ENCODE measurements at places on chromosomes 12 and 14.

- DNase-seq, result no peak
These were observed 23.8 kb downstream of the OAS2 start for GRCh38 chr12:113002155-113002554.

DNA sequence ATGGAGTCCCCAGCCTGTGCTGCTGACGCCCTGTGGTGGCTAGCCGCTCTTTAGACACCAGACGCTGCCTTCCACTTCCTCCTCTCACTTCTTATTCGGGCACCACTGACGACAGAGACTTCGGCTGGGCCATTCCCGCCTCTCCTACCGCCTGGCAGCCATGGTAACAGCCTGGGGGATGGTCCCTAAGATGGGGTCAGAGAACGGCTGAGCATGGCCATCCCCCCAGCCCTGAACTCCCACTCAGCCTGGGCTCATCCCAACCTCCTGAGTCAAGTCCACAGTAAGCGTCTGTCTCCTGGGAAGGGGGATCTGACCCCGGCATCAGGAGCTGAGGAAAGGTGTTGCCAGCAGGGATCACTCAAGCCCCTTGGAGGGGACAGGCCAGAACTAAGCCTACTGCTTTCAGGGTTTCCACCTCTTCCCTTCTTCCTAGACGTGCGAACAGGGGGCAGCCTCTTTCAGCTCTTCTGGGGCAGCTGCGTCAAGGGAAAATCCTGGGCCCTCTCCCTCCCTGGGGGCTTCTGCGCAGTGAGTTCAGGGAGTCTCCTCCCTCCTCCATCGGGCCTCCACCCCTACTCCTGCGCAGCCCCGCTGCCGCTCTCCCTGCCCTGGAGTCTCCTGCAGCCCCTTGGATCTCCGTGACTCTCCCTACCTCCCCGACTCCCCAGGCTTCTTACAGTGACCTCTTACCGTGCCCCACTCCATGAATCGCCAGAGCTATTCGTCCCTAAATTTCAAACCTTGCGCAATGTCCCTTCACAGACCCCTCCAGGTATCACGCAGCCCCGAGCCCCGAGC is 643 bp upstream of the TAMALIN start:
- peak; percentile 55 for DNase-seq

GRCh38 chr14:57182760-57183503 is 85.8 kb downstream of the EXOC5 start:
- DNase-seq, result peak; percentile 47

- no peak for DNase-seq
These were observed 1.4 kb downstream of the CALCOCO1 start for GRCh38 chr12:53725824-53726223.

- DNase-seq, result no peak
These were observed 51.5 kb downstream of the DUSP16 start for GRCh38 chr12:12511021-12511783.

- DNase-seq, result no peak
These were observed 111.2 kb downstream of the KIF21A start for GRCh38 chr12:39331539-39332261.

GRCh38 chr14:25132732-25133422 is 82.9 kb upstream of the STXBP6 start:
- peak; percentile 29 for DNase-seq

DNA sequence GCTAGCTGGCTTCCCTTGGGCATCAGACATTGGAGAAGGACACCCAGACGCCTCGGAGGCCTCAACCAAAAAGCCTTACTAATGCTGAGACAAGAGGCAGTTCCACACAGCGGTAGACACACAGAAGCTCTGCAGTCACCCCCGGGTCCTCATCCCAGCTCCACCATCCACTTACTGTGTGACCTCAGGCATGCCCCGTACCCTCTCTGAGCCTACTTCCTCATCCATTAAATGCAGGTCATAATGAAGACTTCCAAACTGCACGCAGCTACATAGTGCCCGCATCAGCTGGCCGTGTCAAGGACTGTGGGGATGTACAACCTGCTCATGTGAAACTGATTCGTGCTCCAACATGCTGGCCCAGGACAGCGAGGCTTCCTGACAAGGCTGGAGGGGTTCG is 72.3 kb downstream of the KDM2B start:
- no peak for DNase-seq

DNA sequence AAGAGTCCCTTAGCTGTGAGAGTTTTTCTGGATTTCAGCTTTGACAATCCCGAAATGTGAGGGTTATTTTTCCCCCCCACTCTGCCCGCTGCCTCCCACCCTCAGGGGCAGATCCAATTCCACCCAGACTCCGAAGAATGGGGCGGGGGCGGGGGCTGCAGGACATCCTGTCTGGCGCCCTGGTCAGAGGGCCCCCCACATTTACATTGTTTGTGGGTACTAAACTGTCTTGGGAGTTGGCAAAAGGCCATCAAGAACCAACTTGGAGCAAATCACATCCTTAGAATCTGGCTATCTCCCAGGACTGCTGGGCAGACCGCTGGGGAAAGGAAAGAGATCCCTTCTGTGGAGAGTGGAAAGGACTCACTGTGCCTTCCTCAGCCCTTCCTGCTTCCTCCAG is 2.4 kb downstream of the EMP1 start:
- no peak for DNase-seq

GRCh38 chr12:69341328-69341727 is 6.9 kb upstream of the LYZ start:
- DNase-seq, result no peak

DNA sequence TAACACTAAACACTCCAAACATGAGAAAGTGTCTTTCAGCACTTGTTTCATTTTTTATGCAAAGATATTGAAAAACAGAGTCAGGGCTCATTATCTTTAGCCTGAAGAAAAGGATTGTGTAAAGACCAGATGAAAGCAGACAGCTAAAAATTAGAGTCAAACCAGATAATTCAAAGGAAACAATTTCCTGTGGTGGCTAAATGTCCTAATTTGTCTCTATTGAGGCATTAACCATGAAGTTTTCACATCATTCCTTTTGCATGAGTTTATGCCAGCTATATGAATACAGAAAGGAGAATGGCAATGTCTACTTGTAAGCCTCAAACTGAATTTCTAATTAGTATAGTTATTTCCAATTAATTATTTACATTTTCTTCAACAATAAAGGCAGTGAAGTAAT is 338.5 kb downstream of the FSCB start:
- no peak for DNase-seq

DNA sequence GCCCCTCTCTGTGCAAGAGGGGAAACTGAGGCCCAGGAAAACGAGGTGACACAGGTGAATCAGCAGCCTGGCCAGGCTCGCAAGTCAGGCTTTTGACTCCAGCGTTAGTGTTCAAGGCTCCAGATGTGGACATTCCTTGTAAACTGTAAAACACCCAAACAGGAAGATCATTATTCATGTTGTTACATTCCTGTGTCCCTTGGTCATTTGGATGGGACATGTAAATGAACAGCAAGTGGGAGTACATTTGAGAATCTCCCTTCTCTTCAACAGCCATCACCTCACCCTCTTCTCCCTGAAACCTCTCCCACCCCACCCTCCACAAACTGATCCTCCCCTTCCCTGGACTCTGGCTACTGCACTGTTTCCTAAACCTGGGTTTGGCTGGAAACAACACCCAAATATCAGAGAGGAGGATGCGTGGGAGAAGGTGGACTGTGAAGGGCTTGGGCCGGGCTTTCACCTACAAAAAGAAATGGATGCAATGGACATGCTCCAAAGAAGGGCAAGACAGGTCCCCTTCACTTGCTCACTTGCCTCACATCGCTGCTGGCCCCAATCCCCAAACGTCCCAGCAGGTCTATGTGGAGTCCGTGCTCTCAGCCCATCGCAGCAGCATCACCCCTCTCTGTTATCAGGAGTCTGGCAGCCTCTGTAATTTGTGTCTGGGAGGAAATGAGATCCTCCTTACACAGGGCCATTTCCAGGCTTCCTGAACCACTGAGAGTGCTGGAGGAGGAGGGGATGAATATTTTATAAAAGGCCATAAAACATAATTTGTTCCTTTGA is 76.7 kb downstream of the GALNT8 start:
- no peak for DNase-seq

- no peak for DNase-seq
These were observed 441.1 kb downstream of the BCAT1 start for GRCh38 chr12:24507827-24508226.

- peak; percentile 23 for DNase-seq
These were observed 10.3 kb downstream of the TBPL2 start for GRCh38 chr14:55430024-55430690.

DNA sequence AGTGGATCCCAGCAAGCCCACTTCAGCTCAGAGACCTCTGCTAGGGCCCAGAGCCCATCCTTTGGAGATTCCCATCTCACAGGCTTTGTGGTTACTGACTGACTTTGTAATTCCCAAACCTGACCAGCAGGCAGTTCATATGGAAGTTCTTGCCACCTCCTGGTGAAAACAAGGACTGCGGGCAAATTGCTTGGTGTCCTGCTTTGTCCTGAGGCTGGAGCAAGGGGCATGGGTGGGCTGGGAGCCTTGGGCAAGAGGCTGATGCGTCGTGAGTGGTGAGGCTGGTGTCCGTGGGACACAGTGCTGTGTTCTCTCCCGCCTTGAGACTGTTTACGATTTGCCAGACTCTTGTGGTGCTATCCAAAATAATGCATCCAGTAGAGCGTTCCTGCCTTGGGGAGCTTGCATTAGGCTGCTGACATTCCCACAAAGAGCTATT is 91.0 kb downstream of the LRRC74A start:
- peak; percentile 78 for DNase-seq

- DNase-seq, result no peak
These were observed 213.3 kb downstream of the EPS8 start for GRCh38 chr12:15575671-15576541.

- no peak for DNase-seq
These were observed 719 bp downstream of the KRT80 start for GRCh38 chr12:52190860-52191729.

GRCh38 chr12:67370979-67371378 is 101.8 kb downstream of the CAND1 start:
- no peak for DNase-seq

DNA sequence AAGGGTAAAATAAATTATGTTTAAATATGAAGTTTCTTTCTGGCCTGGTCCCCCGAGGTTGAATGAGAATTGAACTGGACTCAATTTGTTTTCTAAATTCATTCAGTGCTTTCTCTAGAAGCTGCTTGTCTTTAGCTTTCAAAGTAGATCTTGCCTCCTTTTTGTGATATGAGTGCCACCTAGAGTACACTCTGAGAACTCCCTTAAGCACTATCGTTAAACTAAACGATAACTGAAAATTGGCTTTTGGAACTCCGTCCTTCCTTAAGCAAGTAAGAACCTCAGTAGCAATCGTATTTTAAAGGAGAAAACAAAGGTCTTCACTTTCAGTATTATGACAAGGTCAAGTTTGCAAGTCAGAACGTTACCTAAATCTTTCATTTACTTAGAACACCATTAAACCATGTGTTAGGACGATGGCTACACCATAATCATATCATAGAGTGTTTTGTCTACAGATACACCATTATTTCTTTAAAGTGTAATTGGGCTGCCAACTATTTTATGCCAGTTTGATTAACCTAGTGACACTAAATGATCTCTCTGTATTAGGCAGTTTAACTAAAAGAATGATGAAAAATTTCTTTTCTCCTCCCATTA is 364.8 kb downstream of the SNAPC1 start:
- peak; percentile 75 for DNase-seq

- no peak for DNase-seq
These were observed 186.1 kb downstream of the SLC2A13 start for GRCh38 chr12:39919790-39920189.

- DNase-seq, result no peak
These were observed 42.4 kb upstream of the BDKRB2 start for GRCh38 chr14:96162265-96162664.

DNA sequence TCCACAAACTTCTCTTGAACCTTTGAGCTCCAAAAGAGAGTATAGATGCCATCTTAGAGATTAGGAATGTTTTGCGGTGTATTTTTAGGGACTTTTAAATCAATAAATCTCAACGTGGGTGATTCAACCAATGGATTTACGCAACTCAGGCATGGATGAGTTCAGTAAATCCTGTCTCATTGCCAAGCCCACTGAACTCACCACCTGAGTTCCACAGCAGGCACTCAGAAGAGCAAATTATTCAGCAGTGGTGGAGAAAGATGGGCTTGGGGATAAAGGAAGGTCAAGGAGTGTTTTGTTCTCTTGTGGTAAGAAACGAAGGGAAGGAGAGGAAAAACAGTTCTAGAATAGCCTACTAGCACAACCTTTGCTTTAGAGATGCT is 68.7 kb upstream of the HMGA2 start:
- no peak for DNase-seq

DNA sequence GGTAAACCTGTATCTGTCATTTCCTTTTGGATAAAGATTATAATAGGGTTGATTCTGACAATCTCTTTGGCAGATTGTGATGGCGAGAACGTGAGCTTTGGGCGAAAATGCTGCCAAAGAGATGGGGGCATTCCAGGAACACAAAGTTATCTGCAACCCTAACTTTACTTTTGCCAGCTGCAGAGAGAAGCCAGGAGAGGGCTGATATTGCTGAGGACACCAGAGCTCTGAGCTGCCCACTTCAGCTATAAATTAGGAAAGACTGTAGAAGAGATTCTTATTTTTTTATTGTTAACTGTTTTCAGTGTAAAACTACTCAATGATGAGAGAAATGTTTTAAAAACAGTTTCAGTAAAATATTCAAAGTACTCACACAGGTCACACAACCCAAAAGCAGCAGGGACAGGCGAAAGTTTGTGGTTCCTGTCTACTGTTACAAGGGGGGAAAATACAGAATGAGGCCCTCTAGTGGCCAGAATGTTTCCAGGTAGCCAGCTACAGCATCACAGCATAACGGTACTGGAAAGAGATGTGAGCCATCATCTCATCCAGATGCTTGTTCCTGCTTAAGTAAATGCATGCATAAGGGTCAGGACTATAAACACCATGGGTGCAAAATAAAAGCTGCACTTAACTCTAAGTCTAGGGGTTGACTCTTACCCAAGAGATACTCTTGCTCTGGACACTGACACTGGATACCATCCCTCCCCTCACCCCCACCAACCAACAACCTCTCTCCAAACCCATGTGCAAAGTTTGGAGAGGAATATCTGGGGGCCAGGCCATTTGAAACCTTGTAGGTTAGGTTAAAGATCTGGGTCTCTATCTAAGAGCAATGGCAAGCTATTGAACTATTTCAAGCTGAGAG is 498.4 kb downstream of the RMST start:
- peak; percentile 1 for DNase-seq

DNA sequence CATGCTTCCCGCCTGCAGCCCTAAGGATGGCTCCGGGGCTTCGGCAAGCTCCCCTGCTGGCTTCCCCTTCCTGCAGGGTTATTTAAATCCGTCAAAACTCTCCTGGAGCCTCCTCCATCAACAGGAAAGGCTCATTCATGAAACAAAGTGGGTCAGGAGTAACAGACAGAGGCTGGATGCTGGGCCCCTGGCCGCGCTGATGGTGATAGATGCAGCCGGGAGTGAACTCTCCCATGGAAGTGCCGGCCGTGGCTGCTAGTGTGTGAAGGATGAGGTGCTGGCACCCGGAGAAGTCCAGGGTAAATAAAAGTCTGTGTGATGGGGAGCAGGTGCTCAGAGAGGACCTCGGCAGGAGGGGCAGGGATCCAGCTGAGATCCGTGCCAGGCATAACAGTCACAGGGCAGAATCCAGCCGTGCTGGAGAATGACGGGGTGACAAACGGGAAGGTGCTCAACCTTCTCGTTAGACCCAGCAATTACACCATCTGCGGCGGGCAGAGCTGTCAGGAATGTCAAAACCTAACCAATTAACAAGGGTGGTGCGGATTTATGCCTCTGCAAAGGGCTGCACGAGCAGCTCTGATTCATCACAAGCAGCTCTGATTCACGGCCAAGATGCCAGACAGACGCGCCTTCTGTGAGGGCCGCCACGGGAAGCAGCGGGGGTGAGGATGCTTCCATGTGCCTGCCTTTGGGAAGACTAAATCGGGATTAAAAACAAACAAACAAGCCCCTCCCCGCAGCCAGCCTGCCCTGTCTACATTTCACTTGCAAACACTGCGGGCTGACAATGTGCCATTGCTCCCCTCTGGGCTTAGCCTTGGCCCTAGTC is 55.6 kb downstream of the SYNE3 start:
- DNase-seq, result peak; percentile 94

- DNase-seq, result no peak
These were observed 84.1 kb upstream of the SLC38A2 start for GRCh38 chr12:46456356-46457334.
